ENCODE measurements at places on chromosomes 13 and 19.

DNA sequence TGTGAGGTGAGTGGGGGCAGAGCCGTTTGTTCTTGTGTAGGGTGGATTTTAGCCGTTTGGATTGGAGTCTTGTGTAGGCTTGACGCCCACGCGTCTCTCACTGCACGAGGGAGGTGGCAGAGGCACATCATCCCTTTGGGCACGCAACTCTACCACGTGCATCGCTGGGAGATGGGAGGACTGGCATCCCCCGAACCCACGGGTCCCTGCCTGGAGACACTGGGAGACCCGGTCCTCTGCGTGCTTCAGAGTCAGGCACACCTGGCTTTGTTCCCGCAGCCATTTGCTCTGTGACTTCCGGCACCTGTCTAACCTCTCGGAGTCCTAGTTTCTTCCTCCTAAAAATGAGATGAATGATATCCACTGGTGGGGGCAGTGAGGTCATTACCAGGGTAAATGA is 6.4 kb downstream of the ARHGEF7 start:
- DNase-seq = no peak

DNA sequence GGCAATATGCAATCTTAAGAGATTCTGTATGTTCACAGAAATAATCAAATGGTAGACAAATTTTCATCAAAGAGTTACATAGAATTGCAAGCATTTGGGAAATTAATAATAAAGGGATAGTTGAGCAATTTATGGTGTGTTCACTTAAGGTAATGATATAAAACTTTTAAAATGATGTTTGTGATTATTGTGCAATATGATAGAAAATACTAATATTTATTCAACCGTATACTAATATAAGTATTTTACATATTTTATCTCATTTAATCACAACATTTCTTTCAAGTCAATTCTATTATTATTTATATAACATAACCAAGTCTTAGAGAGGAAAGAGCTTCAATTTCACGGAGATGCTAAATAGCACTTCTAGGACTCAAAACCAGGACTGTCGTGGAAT is 716.8 kb upstream of the MIR17HG start:
- DNase-seq = no peak

GRCh38 chr13:33918199-33918932 is 100.4 kb downstream of the RFC3 start:
- DNase-seq = peak; percentile 19

- DNase-seq = no peak
Measured at GRCh38 chr13:74210693-74211393, 76.6 kb upstream of the KLF12 start.

DNA sequence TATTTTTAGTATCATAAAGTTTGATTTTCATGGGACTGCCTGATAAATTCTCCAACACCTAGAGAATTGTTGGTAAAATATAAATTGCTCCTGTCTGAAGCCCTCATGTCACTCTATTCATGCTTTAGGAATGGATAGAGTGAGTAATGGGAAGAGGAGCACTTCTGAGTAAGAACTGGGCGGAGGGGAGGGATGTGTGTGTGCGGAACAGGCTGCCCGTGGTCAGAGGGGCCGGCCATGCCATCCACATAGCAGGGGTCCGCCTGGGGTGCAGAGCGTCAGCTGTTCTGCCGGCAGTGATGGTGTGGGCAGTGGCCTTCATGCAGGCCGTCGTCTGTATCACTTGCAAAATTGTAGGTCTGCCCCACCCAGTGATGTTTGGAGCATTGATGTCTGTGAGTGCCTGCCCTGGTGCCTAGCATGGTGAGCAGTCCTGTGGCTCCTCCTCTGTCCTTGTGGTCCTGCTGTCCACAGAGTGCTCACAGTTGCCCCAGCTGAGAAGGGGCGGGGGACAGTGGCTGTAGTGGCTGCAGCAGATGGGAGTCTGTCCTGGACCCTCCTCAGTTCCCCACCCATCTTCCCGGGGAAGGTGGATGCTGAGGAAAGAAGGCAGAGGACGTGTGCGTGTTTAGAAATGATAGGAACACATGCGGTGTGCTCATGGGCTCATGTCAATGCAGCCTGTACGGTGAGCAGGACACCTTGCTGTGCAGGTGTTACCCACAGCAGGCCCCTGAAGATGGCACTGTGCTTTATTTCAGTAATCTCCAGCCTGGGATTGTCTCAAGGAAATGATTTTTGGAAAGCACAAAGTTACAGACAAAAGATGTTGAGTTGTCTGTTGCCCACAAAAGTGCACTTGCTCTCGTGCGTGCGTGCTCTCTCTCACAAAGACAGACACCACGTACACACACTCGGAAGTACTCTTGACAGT is 49.4 kb upstream of the TEX29 start:
- DNase-seq = no peak

DNA sequence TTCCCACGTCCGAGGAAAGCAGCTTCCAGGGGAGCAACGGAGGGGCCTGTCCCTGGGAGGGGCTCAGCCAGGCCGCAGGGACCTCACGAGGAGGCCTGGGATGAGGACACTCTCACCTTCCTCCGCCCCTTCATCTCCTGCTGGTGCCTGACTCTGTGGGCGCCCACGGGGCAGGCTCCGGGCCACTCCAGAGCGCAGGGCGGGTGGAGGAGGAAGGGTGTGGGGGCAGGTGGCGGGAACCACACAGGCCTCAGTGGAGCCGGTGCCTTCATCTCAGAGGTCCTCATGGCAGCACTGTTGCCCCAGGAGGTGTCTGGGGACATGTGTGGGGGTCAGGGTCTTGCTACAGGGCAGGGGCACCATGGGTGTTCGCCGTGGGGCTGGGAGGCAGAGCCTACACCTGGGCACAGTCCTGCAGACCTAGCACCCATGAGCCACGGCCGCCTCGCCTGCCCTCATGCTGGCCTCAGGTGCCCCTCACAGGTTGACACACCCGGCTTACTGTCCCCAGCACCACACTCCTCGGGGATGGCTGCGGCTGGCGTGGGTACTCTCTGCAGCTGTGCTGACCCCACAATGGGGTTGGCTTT is 10.1 kb upstream of the TMEM255B start:
- no peak for DNase-seq

DNA sequence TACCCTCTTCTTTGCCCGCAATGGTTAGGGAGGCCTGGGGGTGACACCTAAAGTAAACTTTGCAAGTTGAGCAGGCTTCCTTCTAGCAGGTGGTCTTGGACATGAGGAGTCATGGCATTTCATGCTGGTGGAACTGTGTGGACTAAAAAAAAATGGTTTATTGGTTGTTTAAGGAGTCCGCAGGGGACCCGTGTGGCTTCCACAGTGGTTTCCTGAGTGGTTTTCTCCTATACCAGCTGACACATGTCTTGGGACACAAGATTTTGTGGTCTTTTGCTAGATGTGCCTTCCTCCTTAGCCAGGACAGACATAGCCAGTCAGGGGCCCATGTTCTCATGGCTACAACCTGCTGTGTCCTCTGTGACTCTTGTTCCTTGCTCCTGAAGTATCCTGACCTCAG is 1.5 kb downstream of the ZNF543 start:
- DNase-seq = no peak

GRCh38 chr19:31600731-31601295 is 251.6 kb upstream of the TSHZ3 start:
- no peak for DNase-seq

- DNase-seq = no peak
Measured at GRCh38 chr19:39818626-39819097, 15.3 kb downstream of the DYRK1B start.

DNA sequence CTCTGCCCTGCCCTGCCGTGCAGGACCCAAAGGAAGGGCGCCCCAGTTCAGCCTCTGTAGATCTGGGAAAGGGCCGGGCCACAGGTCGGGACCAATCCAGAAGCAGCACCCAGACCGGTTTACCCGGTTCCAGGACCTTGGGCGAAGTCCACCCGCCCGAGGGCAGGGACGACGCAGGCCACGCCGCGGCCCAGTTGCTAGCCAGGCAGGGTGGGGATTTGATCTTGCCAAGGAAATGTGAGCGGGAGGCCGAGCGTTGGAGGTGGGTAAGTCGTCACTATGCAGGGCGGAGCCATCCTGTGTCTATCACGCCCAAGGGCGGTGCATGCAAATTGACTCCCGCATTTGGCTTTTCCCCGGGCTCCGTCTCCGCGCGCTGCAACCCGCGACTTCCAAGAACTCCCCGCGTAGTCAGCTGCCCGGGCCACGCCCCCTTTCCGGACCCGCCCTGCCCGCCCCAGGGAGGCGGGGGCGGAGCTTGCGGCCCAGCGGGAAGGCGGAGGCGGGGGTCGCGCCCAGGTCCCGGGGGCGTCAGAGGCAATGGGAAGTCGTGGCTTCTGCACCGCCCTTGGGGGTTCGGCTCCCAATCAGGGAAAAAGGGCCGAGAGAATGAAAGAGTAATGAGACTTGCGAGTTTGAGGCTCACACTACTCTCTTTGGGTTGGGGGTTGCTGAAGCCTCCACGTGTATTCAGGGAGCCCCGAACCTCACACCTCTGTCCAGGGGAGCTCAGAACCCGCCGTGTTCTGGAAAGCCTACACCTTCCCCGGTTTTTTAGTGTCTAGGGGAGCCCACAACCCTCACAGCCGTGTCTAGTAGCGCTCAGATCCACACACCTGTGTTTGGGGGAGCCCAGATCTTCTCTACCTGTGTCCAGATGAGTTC is 12.8 kb downstream of the IER2 start:
- DNase-seq = peak; percentile 93

- no peak for DNase-seq
Measured at GRCh38 chr13:48155848-48156247, 60.9 kb upstream of the MED4 start.

- DNase-seq = no peak
Measured at GRCh38 chr13:83935566-83935965, 53.3 kb upstream of the SLITRK1 start.

- DNase-seq = no peak
Measured at GRCh38 chr13:48571126-48571913, 38.4 kb upstream of the RCBTB2 start.

GRCh38 chr13:96991072-96991471 is 3.2 kb downstream of the OXGR1 start:
- DNase-seq = no peak

GRCh38 chr13:77056382-77056781 is 29.4 kb upstream of the FBXL3 start:
- DNase-seq = peak; percentile 24

DNA sequence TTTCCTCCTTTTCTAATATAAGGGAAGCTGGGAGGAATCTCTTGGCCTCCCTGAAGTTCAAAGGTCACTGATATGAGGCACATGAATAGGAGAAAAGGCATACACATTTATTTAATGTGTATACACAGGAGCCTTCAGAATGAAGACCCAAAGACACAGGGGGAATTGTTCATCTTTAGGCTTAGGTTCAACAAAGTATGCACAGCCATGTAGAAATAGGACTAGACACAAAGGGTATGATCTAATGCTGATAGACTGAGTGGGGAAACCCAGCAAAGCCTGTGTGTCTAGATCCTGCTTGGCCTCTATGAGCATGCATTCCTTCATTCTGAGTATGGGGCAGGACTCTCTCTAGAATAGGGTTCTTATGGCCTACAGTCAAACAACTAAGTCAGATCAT is 177.1 kb upstream of the RFC3 start:
- DNase-seq = no peak

- DNase-seq = no peak
Measured at GRCh38 chr13:107669391-107669993, 545.8 kb downstream of the LIG4 start.

- no peak for DNase-seq
Measured at GRCh38 chr19:15905026-15905425, 7.2 kb upstream of the CYP4F2 start.

DNA sequence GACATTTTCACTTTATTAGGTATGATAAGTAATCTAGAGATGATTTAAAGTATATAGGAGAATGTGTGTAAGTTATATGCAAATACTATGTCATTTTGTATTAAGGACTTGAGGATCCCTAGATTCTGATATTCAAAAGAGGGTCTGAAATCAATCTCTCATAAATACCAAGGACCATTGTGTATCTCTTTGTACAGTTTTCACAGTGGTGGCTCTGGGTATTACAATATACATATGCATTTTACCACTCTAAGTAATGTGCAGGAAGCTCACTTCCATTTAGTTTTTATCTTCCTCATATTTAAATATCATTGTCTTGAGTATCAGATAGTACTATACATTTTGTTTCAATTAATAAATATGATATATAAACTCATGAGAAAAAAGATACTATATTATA is 862.6 kb upstream of the PCDH20 start:
- DNase-seq = no peak

DNA sequence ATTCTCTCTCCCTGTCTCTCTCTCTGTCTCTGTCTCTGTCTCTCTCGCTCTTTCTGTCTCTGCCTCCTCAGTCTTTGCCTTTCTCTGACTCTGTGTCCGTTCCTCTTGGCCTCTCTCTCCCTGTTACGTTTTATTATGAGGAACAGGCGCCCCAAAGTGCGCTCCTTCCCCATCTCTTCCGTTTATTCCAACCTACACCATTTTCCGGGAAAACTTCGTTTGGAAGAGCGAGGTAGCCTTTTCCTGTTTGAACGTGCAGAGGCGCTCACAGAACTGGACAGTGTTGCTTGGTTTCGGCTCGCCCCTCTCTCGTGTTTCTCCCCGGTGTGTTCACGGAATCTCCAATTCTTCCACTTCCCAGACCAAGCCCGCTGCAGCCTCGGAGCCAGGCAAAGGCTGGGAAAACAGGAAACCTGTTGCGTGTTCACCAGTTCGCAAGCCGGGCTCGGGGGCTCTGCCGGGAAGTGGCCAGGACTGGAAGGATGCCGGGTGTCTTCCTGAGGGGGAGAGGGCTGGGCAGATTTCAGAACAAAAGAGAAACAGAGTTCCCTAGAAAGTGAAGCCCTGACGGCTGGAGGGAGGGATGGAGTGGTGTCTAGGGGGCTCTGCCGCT is 605 bp downstream of the TMEM255B start:
- no peak for DNase-seq

DNA sequence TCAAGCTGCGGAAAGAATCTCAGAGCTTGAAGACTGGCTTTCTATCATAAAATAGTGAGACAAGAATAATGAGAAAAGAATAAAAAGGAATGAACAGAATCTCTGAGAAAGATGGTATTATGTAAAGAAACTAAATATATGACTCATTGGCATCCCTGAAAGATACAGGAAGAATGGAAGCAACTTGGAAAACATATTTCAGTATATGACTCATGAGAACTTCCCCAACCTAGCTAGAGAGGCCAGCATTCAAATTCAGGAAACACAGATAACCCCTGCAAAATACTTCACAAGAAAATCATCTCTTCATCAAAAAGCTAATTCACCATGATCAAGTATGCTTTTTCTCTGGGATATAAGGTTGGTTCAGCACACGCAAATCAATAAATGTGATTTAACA is 2318.0 kb downstream of the PCDH9 start:
- no peak for DNase-seq

DNA sequence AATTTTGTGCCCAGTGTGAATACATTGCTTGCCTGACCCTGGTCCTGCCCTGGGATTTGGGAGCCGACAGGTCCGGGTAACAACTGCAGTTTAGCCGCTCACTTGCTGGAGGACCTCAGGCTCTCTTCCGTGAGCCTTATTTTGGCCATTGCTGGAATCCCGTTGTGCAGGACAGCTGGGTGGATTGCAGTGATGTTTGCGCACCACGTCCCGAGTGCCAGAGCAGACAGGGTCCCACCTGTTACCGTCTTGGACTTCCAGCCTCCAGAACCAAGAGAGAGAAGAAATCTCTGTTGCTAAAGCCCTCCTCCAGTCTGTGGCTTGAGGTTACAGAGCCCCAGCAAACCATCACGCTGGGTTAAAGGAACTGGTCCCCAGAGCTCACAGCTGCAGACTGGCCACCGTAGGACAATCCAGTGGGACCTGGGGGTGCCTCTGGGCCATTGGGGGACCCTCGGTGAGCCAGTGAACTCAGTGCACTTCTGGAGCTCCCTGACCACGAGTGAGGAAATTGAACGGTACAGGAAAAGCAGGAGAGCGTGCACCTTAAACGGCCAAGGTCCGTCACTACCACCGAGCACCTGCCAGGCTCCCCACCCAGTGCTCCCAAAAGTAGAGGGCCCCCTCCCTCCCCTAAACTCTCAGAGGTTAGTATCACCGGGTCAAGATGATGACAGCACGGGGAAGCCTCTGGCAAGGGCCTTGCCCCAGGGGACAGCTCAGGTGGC is 92.9 kb downstream of the GNG7 start:
- DNase-seq = no peak
